ENCODE measurements at places on chromosomes 7 and 10.

- peak; percentile 75 for DNase-seq
Observed at GRCh38 chr10:114541081-114541796, 116.8 kb downstream of the ABLIM1 start.

GRCh38 chr10:84659027-84659426, 330.6 kb downstream of the CCSER2 start:
- no peak for DNase-seq

DNA sequence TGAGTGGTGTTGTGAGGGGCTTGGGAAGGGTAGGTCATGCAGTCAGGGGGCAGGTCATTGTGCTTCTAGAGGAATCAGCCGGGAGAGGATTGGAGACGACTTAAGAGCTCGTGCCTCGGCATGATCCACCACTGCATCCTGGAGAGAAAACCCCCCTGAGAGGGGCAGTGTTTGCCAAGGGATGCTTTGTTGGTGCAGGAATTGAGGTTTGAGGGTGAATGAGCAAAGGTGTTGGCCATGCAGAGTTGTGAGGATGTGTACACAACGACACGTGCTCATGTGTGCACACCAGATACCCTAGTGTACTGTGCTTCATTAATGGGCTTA, 85.6 kb upstream of the ANLN start:
- DNase-seq: no peak

- no peak for DNase-seq
Observed at GRCh38 chr7:107100824-107101223, 56.3 kb downstream of the PRKAR2B start.

- DNase-seq: no peak
Observed at GRCh38 chr10:114905450-114905849, 32.5 kb upstream of the TRUB1 start.

DNA sequence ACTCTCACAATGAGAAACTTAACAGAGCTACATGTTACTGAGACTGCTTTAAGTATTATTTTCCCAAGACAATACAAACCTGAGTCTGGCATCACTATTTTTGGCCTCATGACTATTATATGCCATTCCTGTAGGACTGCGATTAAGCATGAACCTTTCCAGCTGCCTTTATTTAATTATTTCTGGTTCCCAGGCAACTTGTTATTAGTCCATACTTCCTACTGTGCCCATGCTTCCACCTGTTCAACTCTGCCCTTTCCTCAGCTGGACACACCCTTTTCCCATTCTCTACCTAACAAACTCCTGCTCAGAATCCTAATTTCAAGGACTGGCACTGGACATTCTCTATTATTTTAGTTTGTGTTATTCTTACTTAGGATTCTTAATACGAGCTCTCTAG, 8.1 kb upstream of the CROT start:
- DNase-seq: no peak

DNA sequence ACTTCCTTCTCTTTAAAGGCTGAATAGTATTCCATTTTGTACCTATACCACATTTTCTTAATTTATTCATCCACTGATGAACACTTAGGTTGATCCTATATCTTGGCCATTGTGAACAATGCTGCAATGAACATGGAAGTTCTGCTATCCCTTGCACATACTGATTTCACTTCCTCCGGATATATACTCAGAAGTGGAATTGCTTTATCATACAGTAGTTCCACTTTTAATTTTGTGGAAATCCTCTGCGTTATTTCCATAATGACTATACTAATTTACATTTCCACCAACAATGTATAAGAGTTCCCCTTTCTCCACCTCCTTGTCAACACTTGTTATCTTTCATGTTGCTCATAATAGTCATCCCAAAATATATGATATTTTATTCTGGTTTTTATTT, 312.6 kb downstream of the PLXDC2 start:
- DNase-seq: no peak

GRCh38 chr7:36045326-36045725, 107.7 kb upstream of the EEPD1 start:
- DNase-seq: no peak

DNA sequence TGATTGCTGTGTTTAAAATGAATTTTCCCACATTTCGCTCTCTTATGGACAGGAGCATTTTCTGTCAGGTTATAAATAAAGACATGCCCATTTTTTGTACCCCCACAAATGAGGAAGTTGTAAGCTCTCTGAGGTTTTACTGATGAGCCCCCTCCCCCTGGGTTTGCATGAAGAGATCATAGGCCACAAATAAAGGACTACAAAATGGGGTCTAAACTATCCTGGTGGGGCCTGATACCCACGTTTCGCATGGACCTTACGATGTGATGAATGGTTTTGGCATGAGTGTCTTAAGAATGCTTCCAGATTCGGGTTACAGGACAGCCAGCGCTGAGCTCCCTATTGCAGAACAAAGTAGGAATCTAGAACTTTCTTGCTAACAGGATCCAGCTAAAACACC, 5.8 kb downstream of the IKZF1 start:
- DNase-seq: peak; percentile 57

DNA sequence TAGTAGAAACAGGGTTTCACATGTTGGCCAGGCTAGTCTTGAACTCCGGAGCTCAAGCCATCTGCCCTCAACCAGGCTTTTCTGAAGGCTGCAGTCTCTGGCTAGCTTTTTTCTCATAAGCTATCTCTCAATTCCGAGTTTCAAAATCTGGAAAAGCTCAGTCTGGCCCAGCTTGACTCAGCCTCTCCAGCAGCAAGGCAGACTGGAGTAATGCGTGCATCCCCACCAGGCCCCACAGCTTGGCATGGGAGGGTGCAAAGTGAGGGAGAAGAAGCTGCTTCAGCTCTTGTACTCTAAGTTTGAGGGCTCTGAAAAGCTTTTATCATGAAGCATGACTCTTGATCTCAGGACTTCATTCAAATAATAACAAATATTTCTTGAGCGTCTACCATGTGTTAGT, 4.8 kb downstream of the DHTKD1 start:
- no peak for DNase-seq

GRCh38 chr7:116679500-116679899, 7.5 kb downstream of the MET start:
- DNase-seq: no peak

GRCh38 chr7:107345898-107346297, 124.0 kb upstream of the GPR22 start:
- no peak for DNase-seq

GRCh38 chr10:31927565-31927883, 1.1 kb downstream of the ARHGAP12 start:
- no peak for DNase-seq

- DNase-seq: peak; percentile 75
Observed at GRCh38 chr7:45196374-45196773, 38.8 kb downstream of the RAMP3 start.

DNA sequence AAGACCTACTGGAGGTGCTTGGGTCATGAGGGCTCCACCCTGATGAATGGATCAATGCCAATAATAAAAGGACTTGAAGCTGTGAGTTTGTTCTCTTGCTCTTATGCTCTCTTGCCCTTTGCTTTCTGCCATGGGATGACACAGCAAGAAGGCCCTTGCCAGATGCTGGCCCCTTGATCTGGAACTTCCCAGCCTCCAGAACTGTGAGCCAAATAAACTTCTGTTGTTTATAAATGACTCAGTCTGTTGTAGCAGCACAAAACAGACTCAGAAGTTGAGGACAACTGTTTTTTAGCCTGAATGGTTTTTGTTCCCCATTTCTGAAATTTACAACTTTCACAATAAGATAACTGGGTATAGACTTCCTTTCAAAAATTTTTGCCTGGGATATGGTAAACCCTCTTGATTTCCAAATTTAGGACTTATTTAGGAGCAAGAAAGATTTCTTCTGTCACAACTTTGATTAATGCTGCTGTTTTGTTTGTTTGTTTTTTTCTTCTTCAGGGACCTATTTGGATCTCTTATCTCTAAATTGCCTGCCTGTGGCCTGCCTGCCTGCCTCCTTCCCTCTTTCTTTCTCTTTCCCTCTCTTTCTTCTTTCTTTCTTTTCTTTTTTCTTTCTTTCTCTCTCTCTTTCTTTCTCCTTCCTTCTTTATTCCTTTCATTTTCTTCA, 12.1 kb downstream of the ENTPD1 start:
- no peak for DNase-seq

- no peak for DNase-seq
Observed at GRCh38 chr7:3922175-3922635, 621.2 kb downstream of the SDK1 start.

GRCh38 chr7:106273009-106273668, 11.6 kb downstream of the NAMPT start:
- no peak for DNase-seq

DNA sequence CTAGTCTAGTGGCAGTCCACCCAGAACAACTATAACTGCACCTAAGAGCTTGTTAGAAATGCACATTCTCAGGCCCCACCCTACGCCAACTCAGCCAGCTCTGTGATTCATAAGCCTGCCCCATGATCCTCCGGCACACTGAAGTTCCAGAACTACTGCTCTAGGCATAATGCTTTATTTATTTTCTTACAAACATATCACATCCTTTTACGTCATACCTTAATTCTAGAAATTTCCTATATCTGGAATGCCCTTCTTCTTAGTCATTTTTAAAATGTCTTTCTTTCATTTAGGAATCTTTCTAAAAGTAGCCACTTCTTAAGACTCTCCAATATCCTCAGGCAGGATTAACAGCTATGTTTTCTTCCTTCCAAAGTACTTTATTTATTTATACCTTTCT, 480.1 kb downstream of the INHBA start:
- no peak for DNase-seq

DNA sequence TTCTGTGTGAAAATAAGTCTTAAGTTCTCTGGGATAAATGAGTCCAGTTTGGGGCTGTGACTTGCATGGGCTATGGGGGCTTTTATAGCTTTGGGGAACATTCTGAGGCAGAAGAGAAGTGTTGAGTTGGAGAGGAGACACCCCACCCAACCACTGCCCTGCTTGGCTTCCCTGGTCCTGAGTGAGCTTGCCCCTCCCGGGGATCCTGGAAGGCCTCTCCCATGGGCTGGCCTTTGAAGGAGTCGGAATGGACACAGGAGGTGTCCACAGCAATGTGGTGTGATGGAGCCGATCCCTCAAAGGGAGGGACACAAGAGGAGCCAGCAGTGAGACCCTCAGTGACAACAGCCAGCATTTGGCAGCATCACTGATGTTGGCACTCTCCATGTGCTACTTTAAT, 89.8 kb downstream of the GLRX3 start:
- no peak for DNase-seq

DNA sequence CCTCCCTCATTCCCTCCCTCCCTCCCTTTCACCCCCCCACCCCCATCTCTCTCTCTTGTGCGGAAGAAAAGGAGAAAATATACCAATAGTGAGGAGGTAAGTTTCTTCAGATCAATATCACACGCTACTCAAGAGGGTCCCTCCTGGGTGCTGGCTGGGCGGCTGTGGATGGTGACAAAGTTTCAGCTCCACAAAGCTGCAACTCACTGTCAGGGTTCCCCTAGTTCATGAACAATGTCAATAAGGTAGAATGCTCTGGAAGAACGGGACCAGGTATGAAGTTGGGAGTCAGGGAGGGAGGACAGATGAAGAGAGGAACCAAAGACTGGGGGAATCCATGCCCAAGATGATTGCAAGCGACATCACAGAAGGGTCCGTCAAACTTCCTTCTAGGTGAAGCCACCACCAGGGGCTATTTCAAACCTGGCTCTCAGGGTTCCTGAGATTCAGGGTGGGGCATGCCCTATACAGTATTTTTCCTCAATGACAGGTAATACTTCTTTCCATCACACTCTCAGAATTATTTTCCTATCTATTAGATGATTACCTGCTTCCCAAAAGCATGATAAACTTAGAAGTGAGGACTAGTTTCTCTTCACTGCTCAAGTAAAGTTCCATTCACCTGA, 1.4 kb upstream of the PDE1C start:
- no peak for DNase-seq

DNA sequence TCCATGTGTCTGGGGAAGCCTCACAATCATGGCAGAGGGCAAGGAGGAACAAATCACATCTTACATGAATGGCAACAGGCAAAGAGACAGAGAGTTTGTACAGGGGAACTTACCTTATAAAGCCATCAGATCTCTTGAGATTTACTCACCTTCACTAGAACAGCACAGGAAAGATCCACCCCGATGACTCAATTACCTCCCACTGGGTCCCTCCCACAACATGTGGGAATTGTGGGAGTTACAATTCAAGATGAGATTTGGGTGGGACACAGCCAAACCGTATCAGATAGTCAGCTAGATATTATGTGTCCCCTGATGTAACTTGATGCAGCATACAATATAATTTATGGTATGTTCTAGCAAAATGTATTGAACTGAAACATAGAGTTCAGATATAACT, 14.1 kb upstream of the CEP41 start:
- DNase-seq: no peak

GRCh38 chr7:3232228-3232627, 68.8 kb upstream of the SDK1 start:
- DNase-seq: no peak

DNA sequence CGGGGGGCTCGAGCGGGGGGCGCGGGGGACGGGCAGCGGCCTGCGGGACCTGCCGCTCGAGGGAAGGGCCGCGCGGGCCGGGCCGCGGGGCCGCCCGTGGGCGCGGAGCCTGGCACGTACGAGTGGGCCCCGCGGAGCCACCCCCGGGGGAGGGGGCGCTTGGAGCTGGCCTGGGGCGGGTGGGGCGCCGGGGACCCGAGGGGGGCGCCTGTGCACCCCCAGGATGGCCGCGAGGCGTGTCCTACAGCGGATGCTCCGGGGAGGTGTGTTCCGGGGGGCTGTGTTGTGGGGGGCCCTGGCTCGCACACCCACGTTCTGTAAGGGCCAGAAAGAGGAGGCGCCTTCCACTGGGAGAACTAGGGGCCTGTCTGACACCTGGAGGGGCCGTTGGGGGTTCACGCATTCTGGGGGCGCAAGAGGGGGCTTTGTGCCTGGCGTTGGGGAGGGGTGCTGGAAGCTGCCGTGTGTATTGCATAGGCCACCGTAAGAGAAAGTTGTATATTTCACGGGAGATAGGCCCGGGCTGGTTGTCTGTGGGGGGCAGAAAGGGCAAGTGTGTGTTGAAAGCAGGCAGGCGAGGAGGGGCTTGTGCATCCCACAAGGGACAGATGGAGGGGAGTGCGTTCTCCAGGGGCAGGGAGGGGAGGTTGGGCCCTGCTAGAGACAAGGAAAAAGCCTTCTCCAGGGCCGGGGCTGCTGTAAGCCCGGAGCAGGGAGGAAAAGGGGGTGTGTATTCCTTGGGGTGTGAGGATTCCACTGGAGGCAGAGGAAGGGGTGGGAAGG, 663 bp downstream of the VPS37D start:
- DNase-seq: no peak

- DNase-seq: no peak
Observed at GRCh38 chr10:110756876-110757275, 112.7 kb downstream of the RBM20 start.

GRCh38 chr7:149742075-149742701, 31.2 kb downstream of the ZNF467 start:
- peak; percentile 78 for DNase-seq

Data from activated T-cell treated with anti-CD3 and anti-CD28 coated beads, Interleukin-2, amount 50 U/mL, for 48 hours (primary cell).